ENCODE measurements at places on chromosomes 3 and 15. TPM values are rescaled to one million over a fixed set of nuclear protein-coding genes. Genes with fewer than 3 reads are reported as not detected.
A peak's percentile ranks its signal among the peaks of the same experiment; 100 is the strongest.

- no peak for DNase-seq
- H3K4me3 ChIP-seq = no peak overlapping the region
- no peaks in the 10 kb centered on the region for H3K36me3 ChIP-seq
- H3K27ac ChIP-seq = no peak overlapping the region
These were observed 125.8 kb upstream of the TMEM108 start for GRCh38 chr3:132912416-132912753.

DNA sequence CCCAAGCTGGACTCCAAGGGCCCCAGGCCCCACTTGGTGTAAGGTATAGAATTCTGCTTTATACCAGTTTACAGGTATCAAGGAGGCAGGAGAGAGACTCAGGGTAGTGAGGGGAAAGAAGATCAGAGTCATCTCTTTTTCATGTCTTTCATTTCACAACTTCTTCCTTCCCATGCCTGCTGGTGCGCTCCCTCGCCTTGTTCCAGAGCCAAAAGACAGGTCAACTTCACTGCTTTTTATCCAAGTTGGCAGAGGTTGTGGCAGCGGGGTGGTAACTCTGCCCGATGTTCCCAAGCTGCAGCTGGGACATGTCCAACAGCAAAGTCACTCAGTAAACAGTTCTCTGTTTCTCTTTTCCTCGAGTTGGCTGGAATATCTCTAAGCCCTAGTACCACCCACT, 86.3 kb upstream of the TCF12 start:
- peaks cover 2% of the 10 kb centered on the region for H3K4me1 ChIP-seq
- H3K27ac ChIP-seq = no peak overlapping the region
- peak; percentile 76 for DNase-seq
- H3K27me3 ChIP-seq = no peaks in the 10 kb centered on the region
- H3K36me3 ChIP-seq = no peaks in the 10 kb centered on the region

DNA sequence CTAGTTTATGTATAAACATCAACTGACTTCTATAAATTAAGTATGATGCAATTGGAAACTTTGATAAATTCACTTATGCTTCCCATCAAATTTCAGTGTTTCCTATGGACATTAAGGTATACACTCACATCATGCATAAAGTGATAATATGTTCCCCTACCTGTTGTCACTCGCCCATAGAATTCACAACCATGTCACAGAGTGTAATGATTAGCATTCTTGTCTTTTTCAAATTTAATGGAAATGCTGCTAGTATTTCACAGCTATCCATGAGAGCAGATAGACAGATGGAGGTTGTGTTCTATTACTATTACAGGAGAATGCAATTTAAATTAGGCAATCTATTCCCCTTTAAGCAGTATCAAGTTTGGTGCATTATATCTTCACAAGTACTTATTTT, 984 bp downstream of the PLSCR4 start:
- peaks cover 40% of the 10 kb centered on the region for H3K4me1 ChIP-seq
- no peak overlapping the region for H3K4me3 ChIP-seq
- no peak for DNase-seq
- H3K27me3 ChIP-seq = no peaks in the 10 kb centered on the region

DNA sequence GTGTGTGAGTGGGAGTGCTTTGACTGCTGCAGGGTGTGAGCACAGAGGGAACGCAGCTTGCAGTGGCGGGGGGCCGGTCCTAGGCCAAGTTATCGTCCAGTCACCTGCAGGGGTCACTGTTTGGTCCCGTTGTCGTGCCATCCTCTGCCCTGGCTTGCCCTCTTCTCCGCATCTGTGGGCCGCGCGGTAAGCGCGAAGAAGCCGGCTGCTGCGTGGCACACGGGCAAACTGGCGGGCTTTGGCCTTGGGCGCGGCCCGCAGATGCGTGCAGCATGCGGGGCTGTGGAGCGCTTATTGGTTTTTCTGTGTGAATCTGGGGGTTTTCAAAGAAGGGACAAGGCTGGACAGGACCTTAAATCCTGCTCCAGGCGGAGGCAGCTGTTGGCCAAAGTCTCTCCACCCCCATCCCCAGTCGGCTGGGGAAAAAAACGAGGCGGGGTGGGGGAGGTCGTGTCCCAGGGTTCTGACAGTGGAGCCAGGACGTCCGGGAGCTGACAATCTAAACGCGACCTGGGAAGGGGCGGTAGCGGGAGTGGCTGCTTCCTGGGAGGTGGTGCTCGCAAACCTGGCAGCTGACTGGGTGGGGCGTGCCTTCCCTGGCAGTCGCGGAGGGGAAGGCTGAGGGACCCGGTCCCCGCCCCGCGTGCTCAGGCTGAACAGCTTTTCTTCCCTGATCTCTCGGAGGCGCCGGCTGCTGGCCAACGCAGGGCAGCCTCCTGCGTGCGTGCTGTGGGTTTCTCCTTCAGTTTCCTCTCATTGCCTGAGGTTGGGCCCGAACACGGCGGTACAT, 39.7 kb upstream of the VEPH1 start:
- H3K36me3 ChIP-seq = no peaks in the 10 kb centered on the region
- H3K27ac ChIP-seq = no peak overlapping the region
- peak overlapping the region; percentile 29 for H3K4me3 ChIP-seq
- DNase-seq = peak; percentile 84
- peaks cover 6% of the 10 kb centered on the region for H3K4me1 ChIP-seq
- no peaks in the 10 kb centered on the region for H3K27me3 ChIP-seq

DNA sequence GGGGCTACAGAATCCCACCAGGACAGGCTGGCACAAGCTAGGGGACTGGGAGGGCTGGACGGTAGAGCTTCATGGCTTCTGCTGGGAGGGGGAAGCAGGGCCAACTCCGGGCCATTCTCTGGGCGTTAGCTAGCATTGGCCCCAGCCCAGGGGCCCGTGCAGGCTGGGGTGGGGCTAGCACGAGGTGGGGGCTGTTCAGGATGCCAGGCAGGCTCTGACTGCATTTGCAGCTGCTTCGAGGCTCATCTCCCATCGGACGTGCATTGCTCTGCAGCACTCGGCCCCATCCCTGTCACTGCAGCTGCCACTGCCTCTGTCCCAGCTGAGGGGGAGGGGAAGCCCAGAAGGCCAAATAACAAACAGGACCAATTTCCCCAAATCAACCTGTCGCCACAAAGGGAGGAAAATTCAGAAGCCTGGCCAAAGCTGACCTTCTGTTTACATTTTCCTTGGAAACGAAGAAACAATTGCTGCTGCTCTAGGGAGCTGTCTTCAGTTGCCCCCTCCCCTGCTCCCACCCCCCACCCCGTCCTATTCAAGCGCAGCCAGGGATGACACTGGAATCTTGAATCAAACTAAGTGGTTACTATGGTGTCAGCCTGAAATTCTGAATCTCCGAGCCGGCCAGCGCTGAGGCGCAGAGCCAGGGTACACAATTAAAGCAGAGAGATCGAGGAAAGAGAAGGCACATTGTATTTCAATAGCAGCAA, 138.8 kb upstream of the PRR20G start:
- H3K27me3 ChIP-seq = peaks cover 17% of the 10 kb centered on the region
- no peak overlapping the region for H3K4me3 ChIP-seq
- H3K36me3 ChIP-seq = no peaks in the 10 kb centered on the region
- peak; percentile 15 for DNase-seq
- H3K27ac ChIP-seq = no peak overlapping the region

GRCh38 chr3:44861412-44862225, at the start of gene TMEM42:
Gene TMEM42 (plus strand): TSS chr3:44861912. CDS start chr3:44861925, 13 bp downstream.
- H3K36me3 ChIP-seq = no peaks in the 10 kb centered on the region
- H3K4me1 ChIP-seq = no peaks in the 10 kb centered on the region
- H3K27me3 ChIP-seq = no peaks in the 10 kb centered on the region
- peak; percentile 93 for DNase-seq
- peak within 1 kb of the TSS; percentile 52 for H3K4me3 ChIP-seq

DNA sequence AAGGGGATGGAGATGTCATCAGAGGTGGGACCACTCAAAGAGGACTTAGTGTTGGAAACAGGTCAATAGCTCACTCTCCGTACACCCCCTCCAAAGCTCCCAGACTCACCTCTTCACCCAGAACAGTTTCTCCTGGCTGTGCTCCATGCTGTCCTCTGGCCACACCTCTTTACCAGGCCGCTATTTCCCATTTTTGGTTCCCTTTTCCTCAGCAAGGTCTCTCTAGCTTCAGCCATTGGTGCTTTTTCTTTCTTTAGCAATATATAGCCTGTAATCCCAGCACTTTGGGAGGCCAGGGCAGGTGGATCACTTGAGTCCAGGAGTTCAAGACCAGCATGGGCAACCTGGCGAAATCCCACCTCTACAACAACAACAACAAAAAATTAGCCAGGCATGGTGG, 123.6 kb upstream of the SMAD3 start:
- no peak for DNase-seq
- no peak overlapping the region for H3K27ac ChIP-seq
- no peaks in the 10 kb centered on the region for H3K4me1 ChIP-seq

DNA sequence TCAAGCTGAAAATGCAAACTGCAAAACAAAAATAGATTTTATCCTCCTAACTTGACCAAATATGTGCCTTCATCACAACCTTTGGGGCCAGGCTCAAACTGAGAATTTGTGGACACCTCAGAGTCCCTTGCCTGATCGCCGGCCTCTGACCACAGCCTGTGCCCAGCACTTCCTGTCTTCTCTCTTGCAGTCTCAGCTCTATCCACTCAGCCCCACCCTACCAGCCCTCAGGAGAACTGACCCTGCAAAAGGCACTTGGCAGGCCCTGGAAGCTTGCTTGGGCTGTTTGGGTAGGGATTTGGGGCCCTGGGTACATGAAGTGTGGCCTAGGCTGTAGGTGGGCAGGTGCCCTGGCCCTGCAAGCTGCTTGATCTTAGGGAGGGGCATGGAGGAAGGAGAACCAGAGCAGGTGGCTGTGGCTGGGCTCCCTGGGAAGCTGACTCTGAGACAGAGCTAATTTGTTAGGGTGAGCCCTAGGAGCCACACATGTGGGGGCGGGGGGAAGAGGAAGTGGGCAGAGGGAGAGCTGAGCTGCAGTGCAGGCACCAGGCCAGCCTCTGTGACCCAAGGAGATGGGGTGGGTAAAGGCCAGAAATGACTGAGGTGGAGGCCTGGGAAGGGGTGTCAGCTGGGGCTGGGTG, 8.6 kb downstream of the CLEC3B start:
- H3K4me3 ChIP-seq = no peak overlapping the region
- peaks cover 11% of the 10 kb centered on the region for H3K4me1 ChIP-seq
- H3K27me3 ChIP-seq = no peaks in the 10 kb centered on the region

GRCh38 chr3:4948395-4948794, 30.8 kb upstream of the BHLHE40 start:
- no peak for DNase-seq
- H3K4me1 ChIP-seq = no peaks in the 10 kb centered on the region
- H3K4me3 ChIP-seq = no peak overlapping the region
- H3K27ac ChIP-seq = no peak overlapping the region
- H3K36me3 ChIP-seq = no peaks in the 10 kb centered on the region

GRCh38 chr3:150080058-150080730, 109.5 kb upstream of the PFN2 start:
- no peak overlapping the region for H3K27ac ChIP-seq
- no peaks in the 10 kb centered on the region for H3K27me3 ChIP-seq
- no peak overlapping the region for H3K4me3 ChIP-seq
- no peak for DNase-seq
- H3K36me3 ChIP-seq = no peaks in the 10 kb centered on the region

- no peak overlapping the region for H3K27ac ChIP-seq
- H3K27me3 ChIP-seq = no peaks in the 10 kb centered on the region
- peaks cover 11% of the 10 kb centered on the region for H3K4me1 ChIP-seq
- H3K4me3 ChIP-seq = no peak overlapping the region
These were observed 41.3 kb downstream of the ETV5 start for GRCh38 chr3:186067360-186068242.

GRCh38 chr3:56277236-56277635, 191.0 kb downstream of the ERC2 start:
- no peaks in the 10 kb centered on the region for H3K4me1 ChIP-seq
- DNase-seq = no peak
- no peak overlapping the region for H3K4me3 ChIP-seq
- no peaks in the 10 kb centered on the region for H3K36me3 ChIP-seq

DNA sequence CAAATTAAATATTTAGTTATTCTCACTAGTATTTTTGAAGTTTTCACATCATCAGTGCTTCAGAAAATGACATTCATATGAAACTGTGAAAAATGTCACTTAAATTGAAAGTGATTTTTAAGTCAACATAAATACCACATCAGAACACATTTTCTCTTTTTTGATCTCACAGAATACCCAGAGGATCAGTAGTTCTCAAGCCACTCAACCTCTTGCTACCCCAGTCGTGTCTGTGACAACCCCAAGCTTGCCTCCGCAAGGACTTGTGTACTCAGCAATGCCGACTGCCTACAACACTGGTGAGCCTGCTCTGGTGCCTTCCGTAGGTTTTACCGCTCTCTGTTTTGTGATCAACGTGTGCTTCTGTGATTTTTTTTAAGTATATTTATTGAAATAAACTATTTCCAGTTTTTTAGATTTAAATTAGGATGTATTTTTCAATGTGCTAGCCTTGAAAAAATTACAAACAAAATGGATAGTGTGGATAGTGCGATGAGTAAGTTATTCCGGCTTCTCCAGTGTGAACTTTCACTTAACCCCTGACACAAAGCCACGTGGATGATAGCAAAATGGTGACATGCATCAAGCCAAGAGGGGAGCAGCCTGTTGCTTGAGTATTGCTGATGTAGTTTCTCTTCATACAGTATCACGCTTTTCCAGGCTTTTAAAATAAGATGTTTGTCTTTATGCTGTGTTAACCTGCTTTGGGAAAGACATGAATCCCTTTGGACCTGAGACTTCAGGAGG, 26.5 kb downstream of the LYSMD4 start:
- H3K27me3 ChIP-seq = no peaks in the 10 kb centered on the region
- peaks cover 15% of the 10 kb centered on the region for H3K4me1 ChIP-seq
- H3K27ac ChIP-seq = peak overlapping the region; percentile 78
- no peak overlapping the region for H3K4me3 ChIP-seq
- no peak for DNase-seq

GRCh38 chr3:66037986-66038369, 740 bp downstream of the MAGI1 start:
- H3K27me3 ChIP-seq = peaks cover 11% of the 10 kb centered on the region
- H3K4me3 ChIP-seq = peak overlapping the region; percentile 84
- no peaks in the 10 kb centered on the region for H3K36me3 ChIP-seq
- no peak for DNase-seq
- peak overlapping the region; percentile 92 for H3K27ac ChIP-seq

- H3K36me3 ChIP-seq = no peaks in the 10 kb centered on the region
- peaks cover 21% of the 10 kb centered on the region for H3K4me1 ChIP-seq
- peak overlapping the region; percentile 44 for H3K27ac ChIP-seq
- no peak overlapping the region for H3K4me3 ChIP-seq
These were observed 2.8 kb downstream of the PLXNB1 start for GRCh38 chr3:48426944-48427629.

GRCh38 chr3:188814581-188814980, 357.2 kb upstream of the TPRG1 start:
- no peaks in the 10 kb centered on the region for H3K27me3 ChIP-seq
- no peaks in the 10 kb centered on the region for H3K36me3 ChIP-seq
- DNase-seq = no peak

GRCh38 chr15:72796210-72796514, 12.6 kb upstream of the ADPGK start:
- no peak overlapping the region for H3K4me3 ChIP-seq
- no peaks in the 10 kb centered on the region for H3K4me1 ChIP-seq

DNA sequence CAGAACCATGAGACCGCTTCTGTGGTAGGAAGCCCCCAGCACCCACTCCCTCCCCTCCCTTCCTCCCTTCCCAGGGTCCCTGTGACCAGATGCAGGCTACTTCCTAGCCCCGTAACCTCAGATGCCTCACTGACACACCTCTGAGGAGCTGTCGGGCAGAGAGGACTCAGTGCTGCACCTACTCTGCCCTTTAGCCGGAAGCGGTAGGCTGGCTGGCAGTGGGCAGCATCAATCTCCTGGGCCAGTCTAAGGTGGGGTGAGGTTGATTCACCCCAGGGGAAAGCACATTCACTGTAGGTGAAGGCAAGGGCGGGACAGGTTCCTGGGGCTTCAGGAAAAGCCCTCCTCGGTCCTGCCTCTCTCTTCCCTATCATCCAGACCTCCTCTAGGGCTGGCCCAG, 19.1 kb downstream of the CSRNP1 start:
- H3K36me3 ChIP-seq = peaks cover 15% of the 10 kb centered on the region

Gene RTP1
- not detected for polyA plus RNA-seq

Gene CASR
- 0.02 TPM for polyA plus RNA-seq

Gene TUBGCP4
- polyA plus RNA-seq = 7.6 TPM

Gene AHSG
- polyA plus RNA-seq = 0.03 TPM

Gene PPIB
- polyA plus RNA-seq = 981 TPM

Gene TICRR
- 0.31 TPM for polyA plus RNA-seq

Gene LRRC31
- 0.08 TPM for polyA plus RNA-seq

Gene WDR93
- polyA plus RNA-seq = 0.95 TPM
